Left cardiac atrium (tissue), 4 donors: ENCODE measurements at places on chromosomes 6 and 20. TPM values are rescaled to one million over a fixed set of nuclear protein-coding genes. Genes with fewer than 3 reads are reported as not detected.

The OPRM1 gene
- not detected for total RNA-seq

The NTSR1 gene
- not detected for total RNA-seq

GRCh38 chr6:87259791-87260190 is 62.6 kb upstream of the SMIM8 start:
- DNase-seq: no peak

- DNase-seq: no peak
Observed at GRCh38 chr6:18099511-18099910, 23.0 kb downstream of the NHLRC1 start.

GRCh38 chr6:10434235-10434634 is 19.4 kb upstream of the TFAP2A start:
- no peak for DNase-seq
